GOT3 (cell line): ENCODE measurements at places on chromosomes 7 and 10.

- DNase-seq, result no peak
Measured at GRCh38 chr10:102241032-102241443, 274 bp downstream of the PITX3 start.

- no peak for DNase-seq
Measured at GRCh38 chr10:114401195-114401791, 3.0 kb downstream of the AFAP1L2 start.

GRCh38 chr7:2282185-2282751 lies 32.0 kb downstream of the SNX8 start:
- DNase-seq, result no peak

GRCh38 chr7:55207436-55208125 lies 157.6 kb upstream of the LANCL2 start:
- no peak for DNase-seq
